Activated naive CD8-positive, alpha-beta T cell treated with anti-CD3 and anti-CD28 coated beads for 36 hours (primary cell): ENCODE measurements at places on chromosomes 2 and 18. TPM values are rescaled to one million over a fixed set of nuclear protein-coding genes. Genes with fewer than 3 reads are reported as not detected.

- DNase-seq, result no peak
These were observed 6.7 kb upstream of the CYS1 start for GRCh38 chr2:10086950-10087349.

GRCh38 chr2:14936426-14936825 is 303.9 kb downstream of the LRATD1 start:
- DNase-seq, result no peak

The ELOA2 gene
- total RNA-seq, result not detected

- DNase-seq, result no peak
These were observed 911.4 kb upstream of the SLC39A10 start for GRCh38 chr2:194745557-194746146.

The LYPD6B gene
- not detected for total RNA-seq

DNA sequence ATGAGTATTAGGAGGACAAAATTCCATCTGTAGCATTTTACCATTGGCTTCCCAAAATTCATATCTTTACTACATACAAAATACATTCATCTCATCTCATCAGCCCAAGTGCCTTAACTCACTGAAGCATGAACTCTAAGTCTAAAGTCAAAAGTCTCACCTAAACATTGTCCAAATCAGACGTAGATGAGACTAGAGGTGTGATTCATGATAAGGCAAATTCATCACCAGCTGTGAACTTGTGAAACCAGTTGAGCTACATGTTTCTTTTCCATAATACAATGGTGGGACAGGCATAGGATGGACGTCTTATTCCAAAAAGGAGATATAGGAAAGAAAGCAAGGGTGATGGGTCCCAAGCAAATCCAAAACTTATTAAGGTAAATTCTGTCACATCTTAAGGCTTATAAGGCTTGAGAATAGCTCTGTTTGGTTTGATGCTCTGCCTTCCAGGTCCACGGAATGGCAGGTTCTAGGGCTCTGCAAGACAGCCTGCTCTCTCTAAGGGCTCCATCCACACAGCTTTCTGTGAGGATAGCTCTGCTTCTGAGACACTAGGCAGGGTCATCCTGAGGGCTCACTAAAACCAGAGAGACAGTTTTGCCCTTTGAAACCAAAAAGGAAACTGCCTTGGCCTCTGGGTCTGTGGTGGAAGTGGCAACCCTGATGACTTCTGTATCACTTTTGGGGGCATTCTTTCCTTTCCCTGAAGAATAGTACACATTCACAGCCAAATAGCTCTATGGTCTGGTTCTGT is 9.6 kb downstream of the IFIH1 start:
- no peak for DNase-seq

The EPB41L5 gene
- total RNA-seq, result 3.8 TPM

DNA sequence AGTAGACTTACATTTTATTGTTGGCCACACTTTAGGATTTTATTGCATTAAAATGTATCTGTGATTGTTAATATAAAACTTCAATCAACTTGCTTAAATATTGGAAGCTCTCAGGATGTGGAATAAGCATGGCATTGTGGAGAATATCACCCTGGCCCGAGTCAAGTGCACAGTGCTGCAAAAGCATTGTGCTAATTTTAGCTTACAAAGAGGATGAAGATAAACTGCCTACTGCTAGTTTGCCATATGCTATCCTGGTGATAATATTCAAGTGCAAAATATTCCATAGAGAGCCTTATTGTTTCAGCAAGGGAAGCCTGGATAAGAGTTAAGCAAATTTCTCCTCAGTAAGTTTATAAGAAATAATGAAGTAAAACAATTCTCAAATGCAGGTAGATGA is 54.5 kb downstream of the MEIS1 start:
- DNase-seq, result no peak

The NEU4 gene
- total RNA-seq, result 0.08 TPM

The DPP10 gene
- not detected for total RNA-seq

The IL36B gene
- not detected for total RNA-seq

GRCh38 chr2:123906361-123906760 is 118.7 kb upstream of the CNTNAP5 start:
- no peak for DNase-seq

The ERMN gene
- 2.0 TPM for total RNA-seq

- DNase-seq, result no peak
These were observed 80.8 kb upstream of the LPIN2 start for GRCh38 chr18:3093624-3094337.

DNA sequence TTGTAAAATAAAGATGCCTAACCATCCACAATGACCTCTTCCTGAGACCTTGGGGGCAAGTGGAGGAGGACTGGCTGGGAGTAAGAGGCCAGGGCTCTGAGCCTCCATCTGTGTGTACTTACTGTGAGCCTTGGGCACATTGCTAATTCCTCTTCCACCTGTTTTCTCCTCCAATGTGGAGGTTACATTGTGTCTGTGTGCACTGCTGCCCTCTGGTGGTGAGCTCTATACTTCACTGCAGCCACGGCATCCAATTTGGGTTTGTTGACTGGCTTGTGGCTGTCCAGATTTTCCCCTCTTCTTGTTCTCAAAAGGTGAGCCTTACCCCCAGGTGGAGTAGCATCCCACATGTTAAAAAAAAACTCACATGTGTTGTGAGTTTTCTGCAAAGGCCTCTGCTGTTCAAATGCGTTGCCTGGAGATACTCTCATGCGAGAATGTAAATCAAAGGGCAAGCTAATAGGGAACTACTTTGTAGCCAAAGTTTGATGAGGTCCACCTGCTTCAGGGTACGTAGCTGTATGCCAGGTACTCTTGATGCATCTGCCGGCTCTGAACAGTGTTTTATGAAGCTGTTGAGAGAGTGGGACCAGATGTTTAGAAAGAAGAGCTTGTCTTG is 80.8 kb downstream of the APOB start:
- DNase-seq, result peak; percentile 50

The RAMP1 gene
- total RNA-seq, result 0.25 TPM

- no peak for DNase-seq
These were observed 12.8 kb upstream of the IHH start for GRCh38 chr2:219073413-219074129.

GRCh38 chr2:162265666-162266459 is 22.6 kb upstream of the FAP start:
- DNase-seq, result no peak

DNA sequence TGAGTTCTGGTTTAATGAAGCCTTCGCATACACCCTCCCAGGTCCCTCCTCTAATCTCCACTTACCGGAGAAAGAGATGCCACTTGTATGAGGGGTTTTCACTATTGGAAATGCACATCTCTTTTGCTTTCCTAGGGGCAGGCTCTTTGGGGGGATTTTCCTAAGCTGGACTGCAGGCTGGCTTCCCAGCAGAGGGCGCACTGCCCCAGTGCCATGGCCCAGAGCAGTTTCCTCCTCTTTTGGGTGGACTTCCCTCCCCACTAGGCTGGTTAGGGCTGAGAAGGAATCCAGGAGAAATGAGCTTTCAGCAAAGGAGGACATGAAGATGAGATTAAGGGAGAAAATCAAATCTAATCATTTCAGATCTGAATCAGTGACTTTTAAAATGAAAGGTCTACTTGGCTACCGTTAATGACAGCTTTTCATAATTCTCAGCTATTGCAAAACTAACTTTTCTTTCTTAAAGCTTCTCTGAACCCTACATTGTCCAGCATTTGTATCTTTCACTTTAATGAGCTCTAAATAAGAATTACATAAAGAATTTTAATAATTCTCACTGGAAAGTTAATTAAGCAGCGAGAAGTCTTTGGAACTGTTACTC is 784.1 kb upstream of the FANCL start:
- DNase-seq, result peak; percentile 21

GRCh38 chr2:106638580-106638979 is 151.4 kb downstream of the CD8B2 start:
- no peak for DNase-seq

DNA sequence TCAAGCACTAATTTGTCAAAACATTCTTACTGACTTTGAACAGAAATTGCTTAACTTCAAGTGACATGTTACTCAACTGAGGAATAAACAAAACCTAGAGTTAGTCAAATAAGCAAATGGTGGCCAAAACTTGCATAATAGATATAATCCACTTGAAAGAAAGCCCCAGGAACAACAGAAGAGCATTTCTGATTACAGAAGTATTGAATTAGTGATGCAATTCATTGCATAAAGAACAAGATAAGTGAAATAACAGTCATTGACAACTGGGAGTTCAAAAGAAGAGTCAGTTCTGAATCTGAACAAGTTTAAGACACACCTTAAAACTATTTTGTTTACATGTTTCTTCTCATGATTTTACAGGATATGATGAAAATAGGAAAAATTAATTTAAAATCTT is 30.8 kb downstream of the COBLL1 start:
- DNase-seq, result no peak

DNA sequence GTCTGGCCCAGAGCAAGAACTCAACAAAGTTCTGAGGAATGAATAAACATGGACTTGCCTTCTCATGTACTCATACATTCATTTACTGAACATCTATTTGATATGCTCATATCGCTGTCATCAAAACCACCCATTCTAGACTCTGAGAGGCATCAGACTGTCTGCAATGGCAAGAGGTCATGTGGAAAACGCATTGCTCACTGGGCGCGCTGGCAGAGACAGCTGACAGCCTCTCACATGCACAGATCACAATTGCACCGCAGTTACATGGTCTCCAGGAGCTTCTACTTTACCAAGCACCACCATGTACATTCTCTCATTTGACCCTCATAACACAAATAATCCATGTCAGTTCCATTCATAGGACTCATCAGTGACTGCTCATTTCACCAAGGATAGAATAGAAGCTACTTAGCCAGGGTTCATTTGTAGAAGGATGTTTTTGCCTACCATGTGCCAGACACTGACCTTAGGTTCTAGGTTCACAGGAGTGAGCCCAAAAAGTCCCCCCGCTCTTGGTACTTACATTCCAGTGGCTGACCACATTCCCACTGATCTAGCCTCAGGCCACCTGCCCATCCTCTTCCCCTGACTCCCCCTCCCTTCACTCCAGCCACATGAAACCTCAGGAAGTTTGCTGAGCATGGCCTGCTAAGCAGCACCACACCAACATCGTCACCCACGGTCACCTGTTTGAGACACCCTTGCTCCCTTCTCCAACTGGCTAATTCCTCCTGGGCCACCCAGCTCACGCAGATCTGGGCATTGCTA is 6.1 kb downstream of the FAM124B start:
- DNase-seq, result no peak

The SLC9A4 gene
- not detected for total RNA-seq

The TTC21B gene
- 24.1 TPM for total RNA-seq

GRCh38 chr2:67845621-67846369 is 217.0 kb downstream of the C1D start:
- no peak for DNase-seq

The EN1 gene
- total RNA-seq, result not detected

DNA sequence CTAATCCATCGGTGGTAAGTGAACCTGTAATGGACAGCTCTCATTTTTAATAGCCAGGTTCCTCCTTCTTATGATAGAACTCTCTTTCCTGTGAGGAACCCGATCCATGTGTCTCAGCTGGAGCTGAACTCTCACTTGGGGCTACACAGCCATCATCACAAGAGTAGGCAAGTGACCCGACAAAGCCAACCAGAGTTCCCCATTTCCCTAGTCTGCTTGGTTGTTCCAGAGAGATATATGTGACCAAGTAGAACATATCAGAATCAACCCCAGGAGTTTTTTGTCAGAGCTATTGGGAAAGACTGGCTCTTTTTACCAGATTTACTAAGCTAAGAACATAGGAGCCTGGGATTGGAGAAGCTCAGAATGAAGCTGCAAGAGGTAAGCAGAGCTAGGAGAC is 14.6 kb upstream of the HNRNPLL start:
- DNase-seq, result no peak

The CASP10 gene
- 26.5 TPM for total RNA-seq

The STON1 gene
- 0.62 TPM for total RNA-seq

DNA sequence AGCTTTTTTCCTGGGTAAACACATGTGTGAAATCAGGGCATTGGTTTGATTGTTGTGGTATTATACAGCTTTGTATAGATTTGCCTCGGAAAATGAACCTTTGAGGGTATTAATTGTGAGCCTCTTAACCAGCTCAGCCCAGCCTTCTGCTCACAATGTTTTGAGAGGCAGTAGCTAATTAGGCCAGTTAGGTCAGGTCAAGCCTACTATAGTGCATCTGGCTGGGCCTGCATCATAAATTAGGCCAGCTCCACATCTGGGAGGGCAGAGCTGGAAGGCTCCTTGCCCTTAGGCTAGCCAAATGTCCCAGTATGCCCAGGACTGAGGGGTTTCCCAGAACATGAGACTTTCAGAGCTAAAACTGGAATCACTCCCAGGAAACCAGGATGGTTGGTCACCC is 43.0 kb downstream of the LRATD1 start:
- DNase-seq, result no peak

- no peak for DNase-seq
These were observed 15.0 kb downstream of the RND3 start for GRCh38 chr2:150472511-150472899.

The TOGARAM2 gene
- total RNA-seq, result 2.0 TPM

DNA sequence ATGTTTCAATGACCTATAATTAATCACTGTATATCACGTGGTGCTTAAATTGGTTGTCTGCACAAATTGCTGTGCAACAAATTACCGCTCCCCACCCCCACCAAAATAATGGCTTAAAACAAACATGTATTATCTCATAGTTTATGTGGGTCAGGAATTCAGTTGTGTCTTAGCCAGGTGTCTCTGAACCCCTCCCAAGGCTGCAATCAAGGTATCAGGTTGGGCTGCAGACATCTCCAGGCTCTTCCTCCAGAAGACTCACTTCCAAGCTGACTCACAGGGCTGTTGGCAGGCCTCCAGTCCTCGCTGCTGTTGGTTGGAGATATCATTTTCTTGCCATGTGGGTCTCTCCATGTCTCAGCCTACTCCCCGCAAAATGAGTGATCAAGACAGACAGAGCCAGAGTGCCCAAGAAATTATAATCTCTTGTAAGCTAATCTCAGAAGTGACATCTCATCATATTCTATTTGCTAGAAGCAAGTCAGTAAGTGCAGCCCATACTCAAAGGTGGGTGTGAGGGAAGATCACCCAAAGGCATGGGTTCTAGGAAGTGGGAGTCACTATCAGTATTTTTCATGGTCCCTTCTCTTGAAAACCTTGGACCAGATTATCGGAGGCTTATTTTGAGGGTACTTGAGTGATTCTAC is 38.4 kb downstream of the SPC25 start:
- no peak for DNase-seq

- DNase-seq, result no peak
These were observed 35.0 kb downstream of the SLC3A1 start for GRCh38 chr2:44310287-44310686.

DNA sequence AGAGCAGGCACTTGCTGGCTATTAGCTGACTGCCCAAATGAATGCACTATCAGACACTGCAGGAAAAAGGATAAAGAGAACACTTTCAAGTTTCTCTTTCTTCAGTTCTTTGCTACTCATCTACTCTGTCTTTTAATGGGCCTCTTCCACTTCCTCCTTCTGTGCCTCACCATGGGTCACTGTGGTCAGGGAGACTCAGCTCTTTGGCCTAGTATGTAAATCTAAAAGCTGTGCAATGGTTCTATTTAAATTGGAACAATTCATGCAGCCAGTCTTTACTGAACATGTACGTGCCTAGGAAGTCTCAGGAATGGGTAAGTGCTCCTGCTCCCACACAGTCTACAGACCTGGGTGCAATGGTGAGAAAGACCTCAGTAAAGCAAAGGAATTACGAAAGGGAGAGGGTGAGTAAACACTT is 79.1 kb upstream of the DNMT3A start:
- no peak for DNase-seq

- DNase-seq, result no peak
These were observed 107.3 kb downstream of the CABYR start for GRCh38 chr18:24246143-24246542.
